ENCODE measurements at places on chromosomes 11 and 22. TPM values are rescaled to one million over a fixed set of nuclear protein-coding genes. Genes with fewer than 3 reads are reported as not detected.

Gene WBP2NL
- total RNA-seq, result 0.60 TPM

Gene MYO7A
- total RNA-seq, result 0.18 TPM

Gene KCNQ1
- total RNA-seq, result not detected

Gene RRM1
- 93.0 TPM for total RNA-seq

Gene SLC36A4
- 7.7 TPM for total RNA-seq

Gene TEF
- 4.8 TPM for total RNA-seq

Gene FOLR1
- not detected for total RNA-seq

Gene DEUP1
- not detected for total RNA-seq

Gene MDK
- 89.6 TPM for total RNA-seq

Gene CYTH4
- total RNA-seq, result 0.14 TPM

Gene KDM4F
- total RNA-seq, result not detected

Gene NEFH
- 0.59 TPM for total RNA-seq

Gene AMBRA1
- 29.0 TPM for total RNA-seq

Gene VSIG10L2
- not detected for total RNA-seq

Gene GGTLC2
- not detected for total RNA-seq

Gene FAM227A
- total RNA-seq, result 4.0 TPM

Gene SPI1
- not detected for total RNA-seq

Gene CASTOR1
- total RNA-seq, result 11.5 TPM

Gene TRIM51
- total RNA-seq, result not detected

Gene NRXN2
- total RNA-seq, result 6.4 TPM

Gene MTMR3
- 41.6 TPM for total RNA-seq

Gene ELMOD1
- total RNA-seq, result 2.8 TPM

Gene HEPN1
- 0.09 TPM for total RNA-seq

Gene GP1BB
- 1.8 TPM for total RNA-seq

Gene RASL10A
- not detected for total RNA-seq

Gene KCNE3
- 4.5 TPM for total RNA-seq

Gene ASRGL1
- 0.30 TPM for total RNA-seq

Gene OR52I2
- not detected for total RNA-seq

Gene HEPHL1
- 0.09 TPM for total RNA-seq

Gene MAJIN
- total RNA-seq, result under 0.01 TPM

Measured in smooth muscle cell of the umbilical artery (primary cell).